ENCODE measurements at places on chromosomes 3 and 15. TPM values are rescaled to one million over a fixed set of nuclear protein-coding genes. Genes with fewer than 3 reads are reported as not detected.

DNA sequence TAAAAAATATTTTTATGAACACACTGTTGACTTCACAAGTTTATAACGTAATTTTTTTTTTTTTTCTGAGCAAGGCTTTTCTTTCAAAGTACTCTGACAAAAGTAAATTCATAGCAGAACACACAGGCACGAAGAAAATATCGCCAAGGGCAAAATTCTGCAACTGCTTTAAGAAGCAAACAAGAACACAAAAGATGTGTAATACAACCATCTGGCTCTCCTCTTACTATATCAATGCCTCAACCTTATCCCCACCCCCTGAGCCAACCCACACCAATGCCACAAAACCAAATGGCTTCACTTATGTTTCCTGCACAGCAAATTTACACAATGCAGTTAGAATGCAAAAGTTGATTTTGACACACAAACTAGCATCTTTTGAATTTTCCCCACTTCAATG is 274.2 kb downstream of the FOXP1 start:
- no peak for DNase-seq

THRB gene
- 9.8 TPM for total RNA-seq

DNA sequence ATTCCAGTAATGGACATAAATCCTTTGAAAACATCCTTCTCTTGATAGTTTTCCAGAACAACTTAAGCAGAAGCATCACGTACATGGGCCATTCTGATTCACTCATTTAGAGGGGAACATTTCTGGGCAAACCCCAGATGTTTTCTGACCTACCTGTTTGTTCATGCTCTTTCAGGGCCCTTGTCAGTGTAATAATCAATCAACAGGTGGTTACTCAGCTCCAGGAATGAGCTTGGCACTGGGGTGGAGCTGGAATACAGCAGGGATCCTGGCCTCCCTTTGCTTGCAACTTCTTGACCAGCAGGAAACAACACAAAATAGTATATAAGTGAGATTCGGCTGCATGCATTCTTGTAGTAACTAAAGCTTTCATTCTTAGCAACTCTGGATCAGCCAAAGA is 9.2 kb upstream of the UBE2E1 start:
- no peak for DNase-seq

DNA sequence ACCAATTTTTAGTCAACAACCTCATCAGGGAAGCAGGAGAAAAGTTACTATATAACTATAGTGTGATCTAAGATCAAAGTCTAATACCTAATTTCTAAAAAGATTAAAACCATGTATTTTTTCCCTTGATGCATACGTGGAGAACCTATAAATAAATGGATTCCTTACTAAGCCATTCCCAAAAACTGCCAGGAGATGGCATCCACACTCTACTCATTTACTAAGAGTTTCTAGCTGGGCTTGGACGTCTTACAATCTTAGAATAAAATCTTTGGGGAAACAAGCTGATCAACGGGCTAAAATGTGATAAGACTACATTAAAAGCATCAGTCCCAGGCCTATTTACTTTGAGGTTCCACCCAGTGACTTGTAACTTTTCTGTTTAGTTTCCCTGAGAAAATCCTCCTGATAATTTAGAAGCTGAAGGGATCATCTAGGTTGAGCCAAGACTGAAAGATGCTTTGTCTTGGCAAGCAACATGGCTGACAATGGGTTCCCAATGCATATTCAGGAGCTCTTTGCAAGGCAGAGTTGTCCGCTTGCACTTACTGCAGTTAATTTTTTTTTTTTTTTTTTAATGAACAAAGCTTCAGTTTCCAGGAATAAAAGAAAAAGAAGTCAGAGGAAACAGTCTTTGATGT is 85.5 kb upstream of the FGF12 start:
- peak; percentile 29 for DNase-seq

- DNase-seq, result peak; percentile 83
Measured at GRCh38 chr3:157136647-157137387, 23.1 kb downstream of the CCNL1 start.

FNDC3B gene
- total RNA-seq, result 51.9 TPM

PTX3 gene
- total RNA-seq, result 4.0 TPM

NLGN1 gene
- not detected for total RNA-seq

DNA sequence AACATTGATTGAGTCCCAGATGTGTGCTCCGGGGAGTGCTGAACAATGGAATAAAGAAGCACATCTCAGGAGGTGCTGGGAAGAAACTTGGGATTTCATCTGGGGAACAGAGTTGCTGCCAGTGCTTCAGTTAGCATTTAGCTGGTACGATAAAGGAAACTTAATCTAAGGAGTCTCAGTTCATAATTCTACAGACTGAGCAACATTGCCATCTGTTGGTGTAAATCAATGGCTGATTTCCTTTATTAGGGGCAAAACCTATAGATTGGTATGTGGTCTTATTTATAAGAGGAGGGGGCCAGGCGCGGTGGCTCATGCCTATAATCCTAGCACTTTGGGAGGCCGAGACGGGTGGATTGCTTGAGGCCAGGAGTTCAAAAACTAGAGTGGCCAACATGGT is 8.9 kb downstream of the MKRN2OS start:
- DNase-seq, result no peak

ANKRD63 gene
- not detected for total RNA-seq

GRCh38 chr15:63082366-63082765 is 39.3 kb upstream of the LACTB start:
- DNase-seq, result no peak
